Thoracic aorta (tissue), 2 donors: ENCODE measurements at places on chromosomes 11 and 22.

DNA sequence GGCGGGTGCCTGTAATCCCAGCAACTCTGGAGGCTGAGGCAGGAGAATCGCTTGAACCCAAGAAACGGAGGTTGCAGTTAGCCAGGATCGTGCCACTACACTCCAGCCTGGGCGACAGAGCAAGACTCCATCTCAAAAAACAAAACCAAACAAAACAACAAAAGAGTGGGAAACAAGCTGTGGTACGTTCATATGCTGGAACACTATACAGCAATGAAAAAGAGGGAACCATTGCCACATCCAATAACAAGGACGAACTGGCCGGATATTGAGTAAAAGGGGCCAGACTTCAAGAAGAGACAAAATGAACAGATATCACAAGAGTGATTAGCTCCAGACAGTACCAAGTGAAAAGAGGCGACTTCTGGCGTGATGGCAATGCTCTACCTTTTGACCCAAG is 4.9 kb downstream of the MACROD1 start:
- no peak for DNase-seq

DNA sequence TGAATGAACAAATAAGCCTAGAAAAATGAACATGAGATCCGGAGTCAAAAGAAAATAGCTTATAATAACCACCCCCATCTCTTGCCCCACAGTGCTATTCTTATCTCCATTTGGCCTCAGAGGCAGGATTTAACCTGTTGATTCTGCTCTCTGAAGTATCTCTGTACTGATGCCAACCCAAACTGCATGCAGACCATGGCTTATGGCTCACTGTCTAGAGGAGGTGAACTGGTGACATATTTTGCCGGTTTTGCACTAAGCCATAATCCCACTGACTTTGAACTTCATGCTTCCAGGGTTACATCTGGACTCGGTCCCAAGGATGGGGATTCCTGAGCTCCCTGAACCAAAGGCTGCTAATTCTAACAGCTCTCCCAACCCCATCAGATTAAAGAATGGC is 397.1 kb downstream of the TENM4 start:
- no peak for DNase-seq

- DNase-seq, result no peak
Observed at GRCh38 chr11:119419834-119420492, 3.0 kb downstream of the THY1 start.

- no peak for DNase-seq
Observed at GRCh38 chr11:123041185-123041584, 20.8 kb downstream of the HSPA8 start.

DNA sequence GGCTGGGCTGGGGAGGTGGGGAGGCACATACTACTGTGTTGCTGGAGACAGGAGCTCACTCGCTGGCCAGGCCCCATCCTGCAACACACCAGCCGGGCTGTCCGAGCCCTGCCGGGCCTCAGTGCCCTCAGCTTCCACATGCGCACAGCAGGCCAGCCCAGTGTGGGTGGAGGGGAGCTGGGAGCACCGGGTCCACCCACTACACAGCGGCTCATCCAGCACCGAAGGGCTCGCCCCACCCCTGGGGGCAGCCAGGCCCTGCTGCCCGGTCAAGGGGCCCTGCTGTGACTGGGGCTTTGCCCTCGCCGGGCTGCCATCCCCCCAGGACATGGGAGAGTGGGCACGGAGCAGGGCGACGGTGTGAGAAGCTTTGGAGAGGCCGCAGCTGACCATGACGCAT is 9.3 kb downstream of the TTLL8 start:
- no peak for DNase-seq

DNA sequence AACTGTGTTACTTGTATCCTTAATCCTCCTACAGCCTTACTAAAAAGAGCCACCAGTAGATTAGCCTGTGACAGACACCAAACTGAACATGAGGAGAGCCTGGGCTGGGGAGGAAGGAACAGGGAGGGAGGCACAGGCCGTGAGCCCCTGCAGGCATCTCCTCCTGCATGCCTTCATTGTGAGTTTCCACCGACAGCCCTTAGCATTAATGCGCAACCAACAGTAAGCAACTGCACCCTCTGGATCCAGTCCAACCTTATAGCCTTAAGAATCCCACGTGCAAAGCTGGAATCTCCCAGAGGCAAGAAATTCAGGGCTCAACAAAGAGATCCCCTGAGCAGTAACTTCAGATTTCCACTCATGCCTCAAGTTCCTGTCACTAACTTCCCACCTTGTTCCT is 84.6 kb downstream of the ETS1 start:
- DNase-seq, result no peak

GRCh38 chr11:126489836-126490660 is 134.6 kb downstream of the ST3GAL4 start:
- no peak for DNase-seq

GRCh38 chr11:80239217-80239616 is 798.4 kb upstream of the TENM4 start:
- no peak for DNase-seq

GRCh38 chr11:126598344-126599216 is 243.1 kb downstream of the ST3GAL4 start:
- no peak for DNase-seq

GRCh38 chr11:105867742-105868141 is 154.3 kb downstream of the MSANTD4 start:
- no peak for DNase-seq

GRCh38 chr11:18065572-18065971 is 19.5 kb upstream of the TPH1 start:
- no peak for DNase-seq

DNA sequence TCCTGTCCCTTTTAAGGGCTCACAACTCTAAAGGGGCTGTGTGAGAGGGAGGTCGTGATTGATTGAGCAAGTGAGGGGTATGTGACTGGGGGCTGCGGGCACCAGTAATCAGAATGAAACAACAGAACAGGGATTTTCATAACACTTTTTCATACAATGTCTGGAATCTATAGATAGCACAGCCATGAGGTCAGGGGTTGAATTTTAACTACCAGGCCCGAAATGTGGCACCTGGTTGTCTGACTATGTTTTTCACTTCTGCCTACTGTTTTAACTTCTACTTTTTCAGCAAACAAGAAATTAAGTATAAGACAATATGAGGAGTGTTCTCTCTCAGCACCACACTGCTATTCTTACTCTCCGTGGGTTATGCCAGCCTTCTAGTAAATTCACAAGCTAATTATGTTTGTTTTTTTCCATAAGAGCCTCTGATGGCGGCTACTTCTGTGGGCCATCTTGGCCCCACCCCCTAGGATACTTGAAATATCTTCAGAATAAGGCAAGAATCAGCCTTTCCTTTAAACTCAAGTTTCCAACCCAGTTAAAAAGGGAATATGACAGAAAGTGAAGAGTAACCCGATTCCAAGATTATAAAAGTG is 552.8 kb upstream of the CHORDC1 start:
- DNase-seq, result no peak

- DNase-seq, result no peak
Observed at GRCh38 chr22:47059701-47060161, 297.3 kb downstream of the TBC1D22A start.

GRCh38 chr22:37493979-37494378 is 7.8 kb upstream of the MFNG start:
- no peak for DNase-seq

DNA sequence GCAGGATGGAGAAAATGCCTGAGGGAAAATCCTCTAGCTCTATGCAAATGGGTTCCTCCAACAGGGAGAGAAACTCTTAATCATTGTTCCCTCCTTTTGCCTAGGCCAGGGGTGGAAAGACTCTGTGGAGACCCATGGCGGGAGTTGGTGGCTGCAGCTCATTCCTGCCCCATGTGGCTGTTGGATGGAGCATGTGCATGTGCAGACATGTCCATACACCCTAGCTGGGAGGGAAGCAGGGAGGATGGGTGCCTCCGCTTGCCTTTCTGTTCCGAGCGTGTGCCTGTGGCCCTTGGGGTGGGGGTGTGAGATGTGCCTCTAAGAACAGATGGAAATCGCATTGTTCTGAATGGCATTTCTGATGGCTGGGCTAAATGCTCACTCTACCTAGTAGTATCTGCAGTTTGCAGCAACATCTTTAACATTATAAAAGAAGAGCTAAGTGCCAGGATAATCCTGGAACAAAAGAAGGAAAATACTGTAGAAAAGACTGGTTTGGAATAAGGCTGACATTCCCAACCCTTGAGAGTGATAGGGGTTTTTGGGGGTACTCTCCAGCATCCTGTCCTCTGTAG is 31.7 kb downstream of the METTL15 start:
- no peak for DNase-seq

GRCh38 chr11:92384802-92385201 is 160.2 kb downstream of the FAT3 start:
- DNase-seq, result no peak

- no peak for DNase-seq
Observed at GRCh38 chr22:29074276-29074772, 1.5 kb downstream of the KREMEN1 start.

- DNase-seq, result no peak
Observed at GRCh38 chr22:48347311-48347710, 1480.4 kb downstream of the BRD1 start.

- DNase-seq, result no peak
Observed at GRCh38 chr11:131471976-131472375, 101.6 kb downstream of the NTM start.

DNA sequence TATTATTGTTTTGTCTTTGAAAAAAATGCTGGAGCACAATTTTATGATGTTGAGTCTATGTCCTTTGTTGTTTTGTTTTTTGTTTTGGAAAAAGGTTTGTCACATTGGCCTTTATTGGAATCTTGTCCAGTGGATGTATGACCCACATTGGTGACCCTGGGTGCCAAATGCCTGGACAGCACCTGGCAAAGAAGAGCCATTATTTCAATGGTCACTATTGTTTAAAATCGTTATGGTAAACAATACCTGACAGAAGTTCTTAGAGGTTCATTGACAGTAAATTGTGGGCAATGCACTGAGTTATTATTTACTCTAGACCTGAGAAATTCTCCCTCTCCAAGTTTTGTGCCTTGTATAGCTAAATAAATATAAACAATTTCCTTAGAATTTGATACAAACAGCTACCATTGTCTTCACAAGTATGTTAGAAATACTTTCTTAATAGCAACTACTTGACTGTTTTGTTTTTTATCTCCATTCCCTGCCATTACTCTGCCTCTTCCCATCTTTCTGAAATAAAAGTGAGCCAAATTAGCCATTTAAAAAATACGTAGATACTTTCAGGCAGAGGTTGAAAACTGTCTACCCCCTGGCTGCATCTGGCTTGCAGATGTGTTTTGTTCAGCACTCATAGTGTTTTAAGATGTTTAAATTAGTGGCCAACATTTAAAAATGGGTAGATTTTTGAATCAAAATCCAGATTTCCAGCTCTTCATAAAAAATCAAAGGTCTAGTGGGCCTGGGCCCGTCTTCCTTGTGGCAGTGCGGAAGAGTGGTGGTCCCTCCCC is 39.9 kb downstream of the BMAL1 start:
- no peak for DNase-seq

- DNase-seq, result no peak
Observed at GRCh38 chr11:278001-278951, at the start of gene NLRP6. TSS of gene NLRP6 (plus strand) at chr11:278407. CDS start at chr11:278570, 163 bp downstream.

- DNase-seq, result no peak
Observed at GRCh38 chr11:13098063-13098462, 88.9 kb downstream of the RASSF10 start.

GRCh38 chr11:63227521-63228107 is 15.8 kb downstream of the SLC22A25 start:
- no peak for DNase-seq

- DNase-seq, result no peak
Observed at GRCh38 chr22:39910876-39911613, 10.2 kb downstream of the GRAP2 start.

- DNase-seq, result no peak
Observed at GRCh38 chr11:93542811-93543229, 371 bp downstream of the SMCO4 start.

GRCh38 chr11:111604392-111605009 is 2.3 kb downstream of the SIK2 start:
- DNase-seq, result no peak

DNA sequence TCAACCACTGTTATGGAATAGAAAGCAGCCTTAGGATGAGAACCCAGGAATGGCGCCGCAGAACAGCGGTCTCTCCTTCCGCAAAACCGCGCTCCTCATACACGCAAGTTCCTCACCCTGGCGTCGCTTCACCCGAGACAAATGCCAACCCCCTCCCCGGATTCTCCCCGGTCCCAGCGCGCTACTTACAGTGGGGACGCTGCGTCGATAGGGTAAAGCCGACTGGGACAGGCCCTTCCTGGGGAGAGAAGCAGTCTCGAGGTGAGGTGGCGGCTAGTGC is 287 bp downstream of the RPS13 start:
- DNase-seq, result no peak
